ENCODE measurements at places on chromosomes 12 and 14. TPM values are rescaled to one million over a fixed set of nuclear protein-coding genes. Genes with fewer than 3 reads are reported as not detected.

Gene TEX52
- not detected for total RNA-seq

DNA sequence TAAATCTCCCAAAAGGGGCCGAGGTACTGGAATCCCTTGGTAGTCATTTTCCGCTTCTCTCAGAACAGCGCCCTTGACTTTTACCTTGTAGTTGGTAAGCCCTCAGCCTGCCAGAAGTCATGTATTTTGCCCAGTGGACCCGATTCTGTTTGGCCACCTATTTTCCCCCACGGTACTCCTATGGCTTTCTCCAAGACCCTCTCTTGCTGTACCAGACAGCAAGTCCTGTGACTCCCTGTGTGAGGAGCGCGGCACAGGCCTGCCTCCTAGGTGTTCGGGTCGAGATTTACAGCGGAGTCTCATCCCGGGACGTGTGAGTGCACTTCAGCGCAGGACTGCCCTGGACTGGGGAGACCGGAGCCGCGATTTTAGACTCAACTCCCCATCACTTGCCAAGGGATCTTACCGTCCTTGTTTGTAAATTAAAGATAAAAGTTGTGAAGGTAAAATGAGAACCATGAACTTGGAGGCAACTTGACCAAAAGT is 1.1 kb upstream of the MBD6 start:
- peaks cover 18% of the 10 kb centered on the region for H3K27me3 ChIP-seq
- peak overlapping the region; percentile 100 for H3K4me3 ChIP-seq
- peak; percentile 28 for DNase-seq

Gene NDRG2
- 13.7 TPM for total RNA-seq

GRCh38 chr12:56935157-56935556 is 949 bp upstream of the SDR9C7 start:
- no peak for DNase-seq
- no peaks in the 10 kb centered on the region for H3K36me3 ChIP-seq
- H3K27me3 ChIP-seq: peaks cover 4% of the 10 kb centered on the region
- no peak overlapping the region for H3K4me3 ChIP-seq
- H3K27ac ChIP-seq: no peak overlapping the region

Gene CFAP54
- 3.1 TPM for total RNA-seq

Gene TESPA1
- not detected for total RNA-seq

DNA sequence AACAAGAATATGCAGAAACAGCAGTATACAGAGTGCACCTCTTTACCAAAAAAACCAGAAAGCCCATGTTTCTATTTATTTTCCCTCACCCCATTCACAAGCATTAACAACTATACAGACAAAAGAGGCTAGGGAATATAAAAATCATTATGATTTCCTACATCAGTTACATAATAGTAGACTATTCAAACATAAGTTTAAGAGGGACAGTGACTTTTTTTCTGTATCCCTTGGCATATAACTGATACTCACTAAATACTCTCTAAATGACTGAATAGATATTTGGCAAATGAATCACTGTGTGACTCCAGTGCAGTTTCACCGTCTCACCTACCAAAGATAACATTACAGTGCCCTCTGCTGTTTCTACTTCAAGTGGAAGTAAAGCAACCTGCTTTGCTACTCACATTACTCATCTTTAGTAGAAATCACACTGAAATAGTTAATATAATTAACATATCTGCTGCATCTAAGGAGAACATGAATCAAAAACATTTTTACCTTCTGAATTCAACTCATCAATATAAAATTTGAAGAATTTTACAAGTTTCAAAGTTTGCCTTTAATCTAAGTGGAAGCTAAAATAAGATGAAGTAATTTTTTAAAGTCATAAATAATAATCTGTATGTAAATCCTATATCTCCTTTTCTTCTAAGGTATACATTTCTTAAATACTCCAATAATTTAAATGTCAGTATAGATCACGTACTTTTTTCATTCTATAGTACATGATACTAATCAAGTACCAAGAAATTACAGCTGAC is 103.8 kb downstream of the OSBPL8 start:
- H3K27me3 ChIP-seq: no peaks in the 10 kb centered on the region
- H3K27ac ChIP-seq: no peak overlapping the region
- peaks cover 3% of the 10 kb centered on the region for H3K36me3 ChIP-seq
- no peak for DNase-seq

DNA sequence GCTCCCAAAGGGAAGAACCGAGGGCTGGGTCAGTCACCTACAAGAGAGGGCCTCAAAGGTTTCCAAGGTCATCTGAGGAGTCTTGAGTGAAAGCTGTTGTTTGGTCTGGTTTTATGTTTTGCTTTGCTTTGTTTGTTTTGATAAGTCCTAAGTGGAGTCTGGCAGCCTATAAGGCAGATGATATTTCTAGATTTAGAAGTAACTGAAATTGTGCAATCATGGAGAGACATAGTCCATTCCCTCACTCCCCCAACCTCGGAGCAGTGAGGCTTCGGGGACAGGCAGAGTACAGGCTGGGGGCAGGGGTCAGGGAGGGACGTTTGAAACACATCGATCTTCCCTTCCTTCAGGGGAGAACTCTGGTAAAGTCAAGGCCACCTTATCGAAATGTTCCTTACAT is 42.3 kb downstream of the TTC9 start:
- H3K27me3 ChIP-seq: peaks cover 10% of the 10 kb centered on the region
- no peak for DNase-seq
- H3K4me3 ChIP-seq: no peak overlapping the region
- no peak overlapping the region for H3K27ac ChIP-seq

GRCh38 chr14:89107626-89108025 is 283.2 kb downstream of the TTC8 start:
- H3K4me1 ChIP-seq: peaks cover 5% of the 10 kb centered on the region
- H3K27me3 ChIP-seq: no peaks in the 10 kb centered on the region
- peak overlapping the region; percentile 75 for H3K27ac ChIP-seq
- no peak overlapping the region for H3K4me3 ChIP-seq
- no peak for DNase-seq
- peaks cover 5% of the 10 kb centered on the region for H3K36me3 ChIP-seq

Gene FITM1
- 0.42 TPM for total RNA-seq

- no peak overlapping the region for H3K27ac ChIP-seq
- no peak overlapping the region for H3K4me3 ChIP-seq
- no peak for DNase-seq
- H3K36me3 ChIP-seq: no peaks in the 10 kb centered on the region
- H3K4me1 ChIP-seq: no peaks in the 10 kb centered on the region
Measured at GRCh38 chr12:40016980-40017379, 88.9 kb downstream of the SLC2A13 start.

GRCh38 chr14:100813291-100813690 is 12.6 kb upstream of the MEG3 start:
- H3K4me1 ChIP-seq: peaks cover 9% of the 10 kb centered on the region
- H3K4me3 ChIP-seq: no peak overlapping the region
- no peak overlapping the region for H3K27ac ChIP-seq
- no peaks in the 10 kb centered on the region for H3K27me3 ChIP-seq
- peaks cover 10% of the 10 kb centered on the region for H3K36me3 ChIP-seq

Gene DIO3
- total RNA-seq: 0.51 TPM

DNA sequence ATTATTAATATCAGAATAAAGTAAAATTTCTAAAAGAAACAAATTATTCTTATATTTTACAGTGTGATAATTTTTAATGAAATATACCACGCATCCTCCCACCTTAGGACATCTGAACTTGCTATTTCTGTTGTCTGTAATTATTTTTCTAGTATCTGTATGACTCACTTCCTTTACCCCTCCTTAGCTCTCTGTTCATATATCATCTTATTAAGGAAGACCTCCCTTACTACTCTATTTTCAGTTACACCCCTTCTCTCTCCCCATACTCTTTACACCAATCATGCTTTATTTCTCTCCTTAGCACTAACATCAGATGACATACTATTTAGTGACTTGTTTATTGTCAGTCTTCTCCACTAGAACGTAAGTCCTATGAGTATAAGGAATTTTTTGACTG is 34.2 kb upstream of the C12orf50 start:
- H3K4me1 ChIP-seq: no peaks in the 10 kb centered on the region
- no peaks in the 10 kb centered on the region for H3K27me3 ChIP-seq
- no peak overlapping the region for H3K27ac ChIP-seq
- no peak for DNase-seq
- H3K36me3 ChIP-seq: peaks cover 11% of the 10 kb centered on the region

DNA sequence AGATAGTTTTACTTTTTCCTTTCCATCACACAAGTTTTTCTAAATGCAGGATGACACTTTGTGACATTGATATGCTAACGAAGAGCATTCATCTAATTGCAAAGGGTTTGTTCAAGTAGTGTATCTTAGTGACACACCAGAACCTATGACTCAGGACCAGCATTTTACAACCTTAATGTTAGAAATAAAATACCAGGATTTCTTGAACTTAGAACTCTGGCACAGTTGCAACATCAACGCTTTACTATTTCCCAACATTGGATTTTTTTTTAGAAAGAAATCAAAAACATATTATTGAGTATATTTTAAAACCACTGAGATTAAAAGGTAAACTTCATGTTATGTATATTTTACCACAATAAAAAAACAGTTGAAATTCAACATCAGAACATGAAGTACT is 17.9 kb upstream of the PLEKHG6 start:
- DNase-seq: no peak
- no peak overlapping the region for H3K27ac ChIP-seq
- peaks cover 21% of the 10 kb centered on the region for H3K4me1 ChIP-seq
- H3K4me3 ChIP-seq: no peak overlapping the region

Gene TAS2R31
- total RNA-seq: 2.1 TPM

DNA sequence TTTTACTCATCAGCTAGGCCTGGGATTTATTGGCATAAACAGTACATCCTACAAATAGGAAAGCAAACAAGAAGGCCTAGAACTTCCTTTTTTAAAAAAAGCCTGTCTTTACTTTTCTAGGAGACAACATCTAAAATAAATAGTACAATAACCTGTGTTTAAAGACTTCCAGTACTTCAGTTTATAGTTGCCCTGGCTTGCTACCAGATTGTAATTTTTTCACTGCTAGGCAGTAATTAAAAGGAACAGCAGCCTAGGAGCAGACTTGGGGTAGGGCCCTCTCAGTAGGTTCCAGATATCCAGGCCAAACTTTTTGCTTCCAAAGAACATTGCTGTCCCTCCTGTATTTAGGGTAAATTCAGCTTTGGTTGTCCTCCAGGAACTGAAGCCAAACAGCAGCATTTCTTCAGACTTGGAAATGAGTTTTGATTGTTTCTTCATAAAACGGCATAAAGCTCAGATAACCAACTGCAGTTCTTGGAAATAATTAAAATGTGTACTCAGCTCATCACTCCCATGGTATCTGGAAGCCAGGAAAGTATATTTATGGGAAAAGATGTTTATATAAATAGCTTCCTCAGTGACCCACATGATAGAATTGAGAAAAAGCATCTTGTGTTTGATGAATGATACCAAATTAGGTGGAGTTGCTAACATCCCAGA is 61.7 kb downstream of the PPP1R36 start:
- no peak for DNase-seq
- H3K27ac ChIP-seq: no peak overlapping the region

Gene AQP2
- not detected for total RNA-seq

DNA sequence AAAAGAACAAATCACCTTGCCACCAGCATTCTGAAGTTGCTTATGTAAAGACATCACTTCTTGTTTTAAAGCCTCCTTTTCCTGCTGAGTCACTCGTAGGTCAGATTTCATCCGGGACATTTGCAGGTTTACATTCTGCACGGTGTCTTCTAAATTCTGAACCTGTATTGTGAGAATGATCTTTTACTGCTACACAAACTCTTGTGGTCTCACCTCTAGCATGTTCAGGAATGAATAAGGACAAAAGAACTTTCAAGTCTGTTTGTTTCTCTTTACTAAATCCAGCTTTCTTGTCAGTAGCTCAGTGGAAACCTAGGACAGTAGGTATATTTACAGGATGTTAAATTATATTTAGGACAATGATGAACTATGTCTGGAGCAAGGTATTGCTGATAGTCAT is 73.5 kb upstream of the SAV1 start:
- H3K27me3 ChIP-seq: no peaks in the 10 kb centered on the region
- no peaks in the 10 kb centered on the region for H3K4me1 ChIP-seq
- H3K27ac ChIP-seq: no peak overlapping the region
- H3K36me3 ChIP-seq: peaks cover 19% of the 10 kb centered on the region
- no peak for DNase-seq

DNA sequence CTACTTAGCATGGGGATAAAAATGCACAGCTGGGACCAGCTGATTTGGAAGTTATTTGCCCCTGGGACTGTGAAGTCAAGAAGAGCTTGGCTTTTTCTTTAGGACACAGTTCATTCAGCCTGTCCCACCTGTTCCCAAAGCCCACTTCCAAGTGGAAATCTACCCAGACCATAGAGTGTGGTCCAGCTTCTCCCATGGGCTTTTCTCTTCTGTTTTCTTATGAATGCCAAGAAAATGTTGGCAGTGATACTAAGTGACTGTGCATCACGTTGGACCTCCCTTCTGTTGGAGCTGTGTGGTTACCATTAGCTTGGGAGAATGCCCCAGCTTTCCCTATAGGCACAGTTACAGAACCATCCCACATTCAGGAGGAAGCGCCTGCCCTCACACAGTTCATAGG is 89.4 kb downstream of the NT5DC3 start:
- no peak overlapping the region for H3K4me3 ChIP-seq
- no peak overlapping the region for H3K27ac ChIP-seq
- no peaks in the 10 kb centered on the region for H3K27me3 ChIP-seq

Gene TEAD4
- total RNA-seq: 28.6 TPM

GRCh38 chr12:13241833-13242488 is 45.4 kb downstream of the EMP1 start:
- no peak for DNase-seq
- H3K4me1 ChIP-seq: no peaks in the 10 kb centered on the region
- no peak overlapping the region for H3K27ac ChIP-seq
- H3K36me3 ChIP-seq: no peaks in the 10 kb centered on the region
- no peaks in the 10 kb centered on the region for H3K27me3 ChIP-seq
- no peak overlapping the region for H3K4me3 ChIP-seq

DNA sequence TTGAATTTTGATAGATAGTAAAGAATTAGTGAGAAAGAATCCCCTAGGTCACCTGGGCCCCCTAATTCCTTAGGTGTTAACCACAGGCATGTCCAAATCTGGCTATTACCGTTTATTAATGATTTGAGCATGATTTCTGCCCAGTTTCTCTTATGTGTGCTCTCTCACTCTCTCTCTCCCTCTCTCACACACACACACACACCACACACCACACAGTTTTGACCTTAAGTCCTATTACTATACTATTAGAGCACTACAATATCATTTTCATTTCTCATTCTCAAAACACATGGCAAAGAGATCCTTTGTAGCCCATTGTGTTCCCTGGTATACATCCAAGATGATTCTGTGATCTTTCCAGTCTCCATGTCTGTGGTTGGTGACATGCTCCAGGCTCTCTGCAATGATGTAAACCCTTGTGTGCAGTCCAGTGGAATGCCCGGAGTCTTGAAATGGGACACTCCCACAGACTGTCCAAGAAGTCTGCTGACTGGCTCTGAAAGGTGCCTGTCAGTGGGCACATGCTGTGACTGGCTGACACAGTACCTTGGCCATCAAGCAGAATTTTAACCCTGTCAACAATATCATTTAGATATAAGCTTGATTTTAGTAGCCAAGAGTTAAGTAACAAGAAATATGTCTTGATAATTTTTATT is 96.2 kb downstream of the FIGNL2 start:
- no peak overlapping the region for H3K4me3 ChIP-seq
- H3K36me3 ChIP-seq: peaks cover 18% of the 10 kb centered on the region
- no peaks in the 10 kb centered on the region for H3K27me3 ChIP-seq
- no peak for DNase-seq
- H3K4me1 ChIP-seq: no peaks in the 10 kb centered on the region
- no peak overlapping the region for H3K27ac ChIP-seq

- DNase-seq: no peak
- no peaks in the 10 kb centered on the region for H3K36me3 ChIP-seq
- H3K4me3 ChIP-seq: no peak overlapping the region
- H3K4me1 ChIP-seq: peaks cover 4% of the 10 kb centered on the region
- no peaks in the 10 kb centered on the region for H3K27me3 ChIP-seq
- no peak overlapping the region for H3K27ac ChIP-seq
Measured at GRCh38 chr14:65250162-65250495, 147.8 kb upstream of the MAX start.

Gene CIDEB
- total RNA-seq: not detected
